A673 (cell line): ENCODE measurements at places on chromosomes 3 and 15.

- DNase-seq = no peak
These were observed 496 bp downstream of the SCAMP2 start for GRCh38 chr15:74872702-74873035.

GRCh38 chr3:8899876-8900460 lies 63.3 kb downstream of the RAD18 start:
- DNase-seq = no peak

DNA sequence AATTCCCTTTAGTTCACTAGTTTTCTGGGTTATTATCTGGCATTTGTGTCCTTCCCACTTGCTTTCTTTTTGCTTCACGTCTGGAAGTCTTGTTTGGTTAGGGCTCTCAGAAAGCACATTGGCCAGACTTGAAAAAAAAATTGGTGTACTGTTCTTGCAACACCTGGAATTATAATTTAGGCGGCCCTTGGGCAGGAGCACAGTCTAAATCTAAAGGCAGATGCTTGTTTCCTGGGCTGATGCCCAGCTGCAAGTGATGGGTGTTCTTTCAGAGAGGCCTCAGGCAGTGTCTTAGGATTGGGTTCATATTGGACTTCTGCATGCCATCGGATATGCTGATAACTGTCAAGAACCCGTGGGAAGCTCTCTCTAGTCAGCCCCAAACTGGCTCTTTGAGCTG lies 521.5 kb downstream of the PDCD6IP start:
- no peak for DNase-seq

GRCh38 chr3:183933160-183933559 lies 48.5 kb upstream of the PARL start:
- no peak for DNase-seq

GRCh38 chr3:12948891-12949711 lies 107.7 kb upstream of the RPL32 start:
- no peak for DNase-seq

- peak; percentile 76 for DNase-seq
These were observed 67.8 kb downstream of the UBP1 start for GRCh38 chr3:33372218-33373081.

DNA sequence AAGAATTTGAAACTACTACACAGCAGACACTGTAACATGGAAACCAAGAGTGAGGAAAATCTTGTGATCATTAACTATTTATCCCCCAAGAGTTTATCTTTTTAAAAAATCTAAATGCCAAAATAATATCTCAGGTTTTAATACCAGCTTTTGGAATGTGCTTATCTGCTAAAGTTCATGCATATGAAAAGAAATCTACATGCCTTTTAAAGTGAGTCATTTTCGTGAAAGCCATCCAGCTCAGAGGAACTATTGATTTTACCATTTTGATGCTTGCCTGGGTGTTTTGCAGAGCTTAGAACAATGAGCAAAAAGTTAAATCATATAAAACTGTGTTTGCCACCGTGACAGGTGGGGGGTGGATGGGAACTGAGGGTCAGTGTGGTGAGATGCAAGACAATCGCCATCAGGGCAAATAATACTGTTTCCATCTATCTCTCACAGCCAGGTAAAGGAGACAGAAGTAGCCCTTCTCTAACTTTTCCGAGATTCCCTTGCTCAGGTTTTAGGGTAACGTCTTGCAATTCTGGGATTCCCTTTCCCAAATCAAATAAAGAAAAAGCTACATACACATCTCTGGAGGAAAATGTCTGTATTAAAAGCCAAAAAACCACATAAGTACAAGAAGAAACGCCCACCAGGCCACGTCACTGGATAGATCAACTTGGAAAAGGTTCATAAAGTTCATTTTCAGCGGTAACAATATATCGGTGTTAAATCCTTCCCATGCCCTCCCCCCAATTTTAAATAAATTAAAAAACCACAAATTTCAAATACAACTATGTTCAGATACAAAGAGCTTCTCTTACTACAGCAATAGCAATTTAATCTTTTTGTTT lies 2.0 kb downstream of the TMEM158 start:
- DNase-seq = no peak

DNA sequence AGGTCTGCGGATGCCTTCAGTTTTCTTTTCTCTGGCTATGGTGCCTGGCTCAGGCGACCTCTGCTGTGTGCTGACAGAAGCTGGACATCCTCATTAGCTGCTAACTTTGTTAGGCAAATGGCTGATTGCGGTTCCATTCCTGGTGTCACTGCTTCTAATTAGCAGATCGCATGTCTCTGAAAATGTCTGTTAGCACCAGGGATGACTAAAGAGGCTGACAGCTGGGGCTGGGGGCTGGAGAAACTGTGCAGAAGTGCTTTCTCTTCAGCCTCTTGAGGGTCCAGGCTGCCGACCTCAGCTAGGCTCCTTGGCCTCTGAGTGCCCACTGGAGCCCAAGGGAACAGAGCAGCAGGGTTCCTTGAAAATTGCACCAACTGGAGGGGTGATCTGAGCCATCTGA lies 39.3 kb downstream of the CHCHD6 start:
- no peak for DNase-seq

- DNase-seq = no peak
These were observed 107.4 kb upstream of the MLF1 start for GRCh38 chr3:158463556-158463955.

DNA sequence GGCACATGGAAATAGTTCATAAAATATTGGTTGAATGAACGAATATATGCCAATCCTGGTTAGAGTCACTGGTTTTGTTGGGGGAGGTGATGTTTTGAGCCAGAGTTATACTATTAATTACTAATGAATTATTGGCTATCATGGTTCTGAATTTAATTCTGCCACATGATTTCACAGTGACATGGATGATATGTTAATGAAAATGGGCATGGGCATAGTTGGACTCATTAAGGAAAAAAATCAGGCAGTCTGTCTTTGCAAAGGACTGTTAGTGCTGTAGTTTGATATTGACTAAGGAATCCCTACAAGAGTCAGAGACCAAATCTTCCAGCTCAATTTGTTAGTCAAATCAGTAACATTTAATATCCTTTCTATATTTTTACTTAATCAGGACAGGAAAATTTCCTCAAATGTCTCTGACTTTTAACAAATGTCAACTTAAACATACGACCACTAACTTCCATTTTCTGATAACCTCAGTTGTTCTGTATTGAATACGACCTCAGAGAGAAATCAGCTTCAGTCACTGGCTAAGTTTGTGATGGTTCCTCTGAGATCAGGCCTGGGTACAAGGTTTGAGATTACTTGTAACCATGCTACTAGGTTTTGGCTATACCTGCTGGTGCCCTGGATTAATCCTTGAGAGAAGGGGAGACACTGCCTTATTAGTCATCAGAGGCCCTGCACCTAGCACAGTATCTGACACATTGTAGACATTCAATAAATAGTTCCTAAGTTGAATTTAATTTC lies 13.3 kb downstream of the NFKBIZ start:
- DNase-seq = no peak

DNA sequence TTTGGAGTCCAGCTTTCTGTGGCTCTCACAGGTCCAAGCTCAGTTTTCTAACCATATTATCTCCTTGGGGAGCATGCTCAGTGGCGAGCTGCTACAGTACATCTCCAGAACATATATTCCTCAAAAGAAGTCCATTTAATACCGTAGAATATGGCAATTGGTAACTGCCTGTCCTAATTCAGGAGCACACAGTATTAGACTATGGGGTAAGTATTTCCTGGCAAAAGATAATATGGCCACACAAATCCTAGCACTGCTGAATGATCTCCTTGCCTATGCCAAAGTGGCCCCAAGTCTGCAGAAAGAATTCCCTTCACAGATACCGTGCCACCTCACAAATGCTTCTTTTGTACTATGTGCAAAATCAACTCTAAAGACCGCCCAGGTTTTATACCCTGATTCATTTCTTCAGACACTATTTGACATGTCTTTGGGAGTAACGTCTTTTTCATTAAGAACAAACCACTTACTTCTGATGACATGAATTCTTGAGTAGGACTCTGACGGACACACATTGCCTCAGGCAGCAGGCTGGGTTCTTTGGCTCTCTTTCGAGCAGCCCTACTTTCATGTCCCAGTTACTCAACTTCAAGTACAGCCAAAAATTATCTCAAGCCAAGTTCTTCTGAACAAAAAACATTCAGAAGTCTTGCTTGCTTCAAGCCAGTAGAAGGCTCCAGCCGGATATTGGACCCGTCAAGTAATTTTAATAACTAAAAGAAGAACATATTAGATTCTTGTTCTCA lies 368.3 kb upstream of the DCBLD2 start:
- no peak for DNase-seq

DNA sequence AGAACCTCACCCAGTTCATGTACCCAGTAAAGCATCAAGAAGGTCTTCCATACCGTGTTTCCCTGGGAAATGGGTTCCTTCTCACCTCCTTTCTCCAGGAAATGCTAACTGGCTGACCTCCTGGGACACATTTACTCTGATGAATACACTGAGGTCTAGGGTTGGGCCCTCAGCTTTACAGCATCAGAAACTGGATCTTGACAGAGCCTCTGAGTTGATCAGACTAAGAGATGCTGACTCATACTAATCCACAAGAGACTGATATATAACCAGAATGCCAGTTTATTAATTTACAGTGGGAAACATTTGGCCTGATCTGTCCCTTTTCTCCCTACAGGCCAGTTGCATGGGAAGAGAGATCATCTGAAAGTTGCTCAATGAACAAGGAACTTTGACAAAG lies 55.8 kb downstream of the GTF2E1 start:
- DNase-seq = no peak

- DNase-seq = peak; percentile 64
These were observed 21.2 kb downstream of the PRKAR2A start for GRCh38 chr3:48826451-48826850.

DNA sequence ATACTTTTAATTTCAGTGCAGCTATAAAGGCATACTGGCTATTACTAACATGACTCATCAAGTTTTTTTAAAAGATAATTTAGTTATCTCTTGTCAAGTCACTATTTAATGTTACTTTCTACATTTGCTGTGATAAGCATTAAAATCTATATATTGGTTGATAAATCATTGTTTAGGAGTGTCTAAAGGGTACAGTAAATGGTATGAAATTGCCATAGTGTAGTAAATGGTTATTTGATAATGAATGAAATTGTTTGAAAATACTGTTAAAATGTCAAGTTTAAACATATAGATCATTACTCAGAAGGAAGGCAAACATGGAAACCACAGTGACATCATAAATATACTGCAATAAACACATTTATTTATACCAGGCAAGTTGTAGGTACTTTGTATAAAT lies 13.2 kb upstream of the BNIP2 start:
- DNase-seq = no peak

DNA sequence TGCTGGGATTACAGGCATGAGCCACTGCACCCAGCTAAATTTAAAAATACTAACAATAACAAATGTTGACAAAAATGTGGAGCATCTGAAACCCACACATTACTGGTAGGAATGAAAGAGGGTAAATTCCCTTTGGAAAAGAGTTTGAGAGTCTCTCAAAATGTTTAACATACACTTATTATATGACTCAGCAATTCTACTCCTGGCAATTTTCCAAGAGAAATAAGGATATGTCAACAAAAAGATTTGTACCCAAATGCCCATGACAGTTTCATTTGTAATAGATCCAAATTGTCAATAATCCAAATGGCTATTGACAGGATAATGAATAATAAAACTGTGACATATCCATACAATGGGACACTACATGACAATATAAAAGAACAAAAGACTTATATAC lies 9.0 kb downstream of the HCLS1 start:
- DNase-seq = peak; percentile 40
